Effector memory CD4-positive, alpha-beta T cell (primary cell): ENCODE measurements at places on chromosomes 6 and 20.

GRCh38 chr20:17863577-17864292, 104.9 kb downstream of the SNX5 start:
- no peaks in the 10 kb centered on the region for H3K27me3 ChIP-seq
- no peak overlapping the region for H3K27ac ChIP-seq
- H3K4me1 ChIP-seq = peaks cover 8% of the 10 kb centered on the region
- H3K36me3 ChIP-seq = no peaks in the 10 kb centered on the region

- no peak overlapping the region for H3K4me3 ChIP-seq
- H3K4me1 ChIP-seq = no peaks in the 10 kb centered on the region
- H3K36me3 ChIP-seq = no peaks in the 10 kb centered on the region
- no peak overlapping the region for H3K27ac ChIP-seq
These were observed 116.2 kb downstream of the ME1 start for GRCh38 chr6:83314693-83315092.

DNA sequence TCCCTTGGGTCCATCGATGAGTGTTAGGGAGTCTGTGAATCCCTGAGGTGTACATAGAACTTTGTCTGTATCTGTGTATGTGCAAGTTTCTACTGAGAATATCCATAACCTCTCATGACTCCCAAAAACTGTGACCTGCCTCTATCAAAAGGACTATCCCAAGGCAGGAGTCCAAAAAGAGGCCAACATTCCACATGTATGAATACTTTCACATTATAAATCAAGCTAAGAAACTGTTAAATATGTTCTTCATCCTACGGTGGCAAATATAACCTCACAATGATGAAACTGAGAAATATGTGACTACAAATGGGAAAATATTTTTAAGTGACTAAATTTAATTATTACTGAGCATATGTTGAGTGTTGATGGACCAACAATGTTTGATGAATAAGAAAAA, 16.1 kb upstream of the STX11 start:
- H3K4me3 ChIP-seq = no peak overlapping the region
- H3K4me1 ChIP-seq = no peaks in the 10 kb centered on the region
- H3K36me3 ChIP-seq = no peaks in the 10 kb centered on the region
- no peak for DNase-seq
- H3K27ac ChIP-seq = no peak overlapping the region
- H3K27me3 ChIP-seq = no peaks in the 10 kb centered on the region

GRCh38 chr6:170073846-170074245, 217.0 kb downstream of the DLL1 start:
- no peak for DNase-seq
- H3K4me3 ChIP-seq = no peak overlapping the region
- H3K27ac ChIP-seq = no peak overlapping the region

DNA sequence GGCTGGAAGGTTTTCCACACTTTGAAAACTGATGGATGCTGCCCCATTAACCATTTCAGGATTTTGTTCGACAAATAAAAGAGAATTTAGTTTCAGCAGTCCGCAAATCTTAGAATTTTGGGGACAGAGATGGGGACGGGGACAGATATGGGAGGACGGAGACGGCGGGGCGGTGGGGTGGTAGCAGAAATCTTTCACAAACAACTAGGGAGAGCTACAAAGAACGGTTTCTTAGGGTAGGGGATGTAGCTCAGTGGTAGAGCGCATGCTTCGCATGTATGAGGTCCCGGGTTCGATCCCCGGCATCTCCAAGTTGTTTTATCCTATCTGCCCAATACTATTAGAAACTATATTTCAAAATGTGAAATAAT, 15.1 kb downstream of the HMGN4 start:
- peak overlapping the region; percentile 36 for H3K27ac ChIP-seq
- peak overlapping the region; percentile 48 for H3K4me3 ChIP-seq
- H3K36me3 ChIP-seq = no peaks in the 10 kb centered on the region
- DNase-seq = peak; percentile 56
- peaks cover 3% of the 10 kb centered on the region for H3K4me1 ChIP-seq
- H3K27me3 ChIP-seq = no peaks in the 10 kb centered on the region
